ENCODE measurements at places on chromosomes 4 and X. TPM values are rescaled to one million over a fixed set of nuclear protein-coding genes. Genes with fewer than 3 reads are reported as not detected.

- DNase-seq: no peak
Measured at GRCh38 chr4:154779362-154779947, 1.6 kb upstream of the RBM46 start.

DNA sequence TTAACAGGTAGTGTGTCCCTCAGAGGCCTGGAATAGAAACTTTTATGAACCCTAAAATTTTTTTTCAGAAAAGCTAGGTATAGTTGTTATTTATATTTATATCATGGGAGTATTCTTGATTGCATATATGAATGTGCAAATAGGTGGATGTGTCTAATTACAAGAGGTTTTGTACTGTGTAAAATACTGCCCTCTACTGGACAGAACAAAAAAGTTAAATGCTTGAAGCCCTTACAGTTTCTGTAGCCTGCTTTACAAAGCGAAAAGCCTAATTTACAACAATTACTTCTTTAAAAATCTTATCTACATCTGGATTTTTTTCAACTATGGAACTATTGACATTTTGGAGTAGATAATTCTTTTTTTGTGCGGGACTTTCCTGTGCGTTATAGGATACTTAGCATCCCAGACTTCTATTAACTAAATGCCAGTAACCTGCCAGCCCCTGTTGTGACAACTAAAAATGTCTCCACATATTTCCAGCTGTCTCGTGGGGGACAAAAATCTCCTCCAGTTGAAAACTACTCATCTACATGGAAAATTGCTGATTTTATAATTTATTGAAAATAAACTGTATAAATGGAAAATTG is 35.1 kb downstream of the ENPEP start:
- no peak for DNase-seq

DNA sequence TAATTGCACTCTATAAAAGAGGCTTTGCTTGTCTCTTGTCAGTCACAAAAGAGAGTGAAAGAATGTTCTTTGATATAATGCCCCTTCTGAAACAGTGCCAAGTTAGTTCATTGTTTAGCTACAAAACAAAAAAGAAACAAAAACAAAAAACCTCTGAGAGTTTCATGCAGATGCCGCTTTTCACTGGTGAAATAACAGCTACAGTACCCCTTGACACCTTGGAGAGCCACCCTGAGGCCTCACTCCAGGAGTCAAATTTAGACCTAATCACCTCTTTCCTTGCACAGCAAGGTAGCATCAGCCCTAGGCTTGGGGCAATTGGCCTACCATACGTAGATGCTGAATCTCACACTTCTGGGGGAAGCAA is 185.2 kb downstream of the UNC5C start:
- DNase-seq: no peak

ITGB1BP2 gene
- 10.4 TPM for total RNA-seq

SPANXA1 gene
- total RNA-seq: not detected

DNA sequence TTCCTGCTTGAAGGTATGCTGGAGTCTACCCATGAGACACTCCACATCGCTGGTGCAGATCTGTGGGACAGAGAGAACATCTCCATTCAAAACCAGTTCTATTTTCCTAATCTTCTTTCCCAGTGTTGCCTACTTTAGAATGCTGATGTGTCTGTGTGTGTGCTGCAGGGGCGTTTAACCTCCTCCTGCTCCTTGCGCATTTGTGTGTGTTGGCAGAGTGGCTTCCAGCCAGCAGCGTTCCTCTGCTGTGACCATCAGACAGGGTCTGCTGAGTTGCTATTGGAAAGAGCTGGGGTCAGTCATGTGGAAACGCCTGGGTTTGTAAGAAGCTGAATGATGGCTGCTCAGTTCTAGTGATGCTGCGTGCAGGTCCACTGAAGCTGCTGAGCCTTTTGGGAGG is 223.6 kb downstream of the RBMX2 start:
- no peak for DNase-seq

HSFX3 gene
- not detected for total RNA-seq

All from natural killer cell treated with Interleukin-12 subunit alpha and Interleukin-12 subunit beta and Interleukin-15 and Interleukin-18, amount 100 ng/mL, for 72 hours (primary cell).